DMS 273 treated with DMSO at 0.1 percent for 48 hours (cell line): ENCODE measurements at places on chromosomes 11 and 22.
A peak's percentile ranks its signal among the peaks of the same experiment; 100 is the strongest.

GRCh38 chr22:49087716-49088601 is 739.7 kb downstream of the BRD1 start:
- DNase-seq: no peak

DNA sequence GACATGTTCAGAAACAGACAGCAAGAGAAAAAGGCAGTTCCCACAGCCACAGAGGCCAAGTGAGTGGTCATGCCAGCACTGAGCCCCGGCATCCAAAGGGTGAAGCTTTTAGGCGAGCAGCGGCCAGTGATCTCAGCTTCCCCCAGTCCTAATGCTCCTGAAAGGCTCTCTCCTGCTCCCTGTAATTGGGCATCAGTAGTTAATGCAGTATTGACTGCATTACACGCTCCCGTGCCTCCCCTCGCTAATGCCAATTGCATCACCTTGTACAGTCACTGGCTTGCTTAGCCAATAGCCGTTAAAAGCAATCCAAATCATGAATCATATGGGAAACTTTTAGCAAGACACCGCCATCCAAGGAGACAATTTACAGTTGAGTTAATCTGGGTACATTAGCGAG is 4.9 kb downstream of the LMO1 start:
- DNase-seq: no peak

- DNase-seq: no peak
These were observed 1.3 kb upstream of the ZNF70 start for GRCh38 chr22:23752090-23752691.

- no peak for DNase-seq
These were observed 434.7 kb downstream of the TBC1D22A start for GRCh38 chr22:47196881-47197772.

GRCh38 chr11:107757661-107758060 is 45.8 kb upstream of the SLN start:
- DNase-seq: no peak

GRCh38 chr11:128305588-128305987 is 281.8 kb downstream of the ETS1 start:
- no peak for DNase-seq

GRCh38 chr22:20771918-20772625 is 1.8 kb upstream of the SERPIND1 start:
- DNase-seq: no peak

- no peak for DNase-seq
These were observed 6.4 kb downstream of the ATG16L2 start for GRCh38 chr11:72820439-72821139.

DNA sequence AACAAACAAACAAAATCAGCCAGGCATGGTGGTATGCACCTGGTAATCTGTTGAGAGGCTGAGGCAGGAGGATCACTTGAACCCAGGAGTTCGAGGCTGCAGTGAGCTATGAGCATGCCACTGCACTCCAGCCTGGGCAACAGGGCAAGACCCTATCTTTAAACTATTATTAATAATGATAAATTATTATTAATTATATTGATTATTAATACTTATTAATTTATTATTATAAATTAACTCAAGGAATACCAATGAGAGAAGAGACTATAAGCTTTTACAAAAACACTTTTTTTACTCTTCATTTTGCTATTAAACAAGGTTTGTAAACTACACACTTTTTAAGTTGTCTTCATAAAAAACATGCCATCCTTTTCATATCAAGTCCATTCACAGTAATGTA is 97.7 kb upstream of the APOA1 start:
- DNase-seq: no peak

DNA sequence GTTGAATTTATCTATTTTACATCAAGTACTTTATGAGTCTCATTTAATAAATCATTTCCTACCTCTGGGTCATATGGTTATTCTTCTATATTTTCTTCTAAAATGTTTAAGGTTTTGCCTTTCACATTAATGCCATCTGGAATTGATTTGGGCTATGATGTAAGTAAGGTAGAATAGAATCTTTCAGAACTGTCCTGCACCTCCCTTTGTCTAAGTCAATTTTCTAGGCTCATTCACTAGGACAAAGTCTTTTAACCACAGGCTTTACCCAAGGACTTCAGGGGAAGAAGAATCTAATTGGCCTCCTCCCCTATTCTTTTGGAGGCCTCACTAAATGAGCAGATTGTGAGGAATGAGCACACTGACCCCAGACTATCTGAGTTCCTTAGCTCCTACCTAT is 146.0 kb downstream of the BBOX1 start:
- DNase-seq: no peak

DNA sequence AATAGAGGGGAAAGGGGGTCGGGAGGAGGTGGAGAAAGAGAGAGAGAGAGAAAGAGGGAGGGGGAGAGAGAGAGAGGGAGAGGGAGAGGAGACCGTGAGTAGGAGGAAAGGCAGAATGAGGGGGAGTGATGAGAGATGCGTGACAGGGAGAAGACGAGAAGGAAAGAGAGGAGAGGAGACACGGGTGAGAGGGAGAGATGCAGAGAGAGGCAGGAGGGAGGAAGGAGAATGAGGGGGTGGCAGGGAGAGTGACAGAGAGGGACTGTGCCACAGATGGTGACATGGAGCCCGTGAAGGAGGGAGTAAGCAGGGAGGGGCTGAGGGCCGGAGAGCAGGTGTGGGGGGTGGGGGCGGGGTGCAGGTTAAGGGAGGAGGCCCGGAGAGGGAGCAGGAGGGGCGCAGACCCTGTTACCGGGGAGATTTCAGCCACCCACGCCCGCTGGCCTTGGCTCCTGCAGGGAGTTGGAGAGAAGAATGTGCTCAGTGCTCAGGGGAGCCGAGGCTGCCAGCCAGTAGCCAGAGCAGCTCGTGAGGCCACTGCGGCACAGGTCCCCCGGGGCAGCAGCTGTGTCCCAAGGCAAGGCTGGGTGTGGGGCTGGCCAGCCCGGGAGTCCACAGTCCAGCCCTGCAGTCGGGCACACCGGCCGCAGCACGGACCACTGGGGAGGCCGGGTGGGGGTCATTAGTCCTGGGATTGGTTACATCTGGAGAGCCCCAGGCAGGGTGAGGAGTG is at the start of gene SSTR3:
TSS of gene SSTR3 (minus strand) at position 304 of the 733 bp plus-strand sequence. CDS start 4,674 bp downstream, outside the sequence.
- DNase-seq: no peak

- DNase-seq: no peak
These were observed 133.1 kb downstream of the CTTN start for GRCh38 chr11:70531281-70532065.

DNA sequence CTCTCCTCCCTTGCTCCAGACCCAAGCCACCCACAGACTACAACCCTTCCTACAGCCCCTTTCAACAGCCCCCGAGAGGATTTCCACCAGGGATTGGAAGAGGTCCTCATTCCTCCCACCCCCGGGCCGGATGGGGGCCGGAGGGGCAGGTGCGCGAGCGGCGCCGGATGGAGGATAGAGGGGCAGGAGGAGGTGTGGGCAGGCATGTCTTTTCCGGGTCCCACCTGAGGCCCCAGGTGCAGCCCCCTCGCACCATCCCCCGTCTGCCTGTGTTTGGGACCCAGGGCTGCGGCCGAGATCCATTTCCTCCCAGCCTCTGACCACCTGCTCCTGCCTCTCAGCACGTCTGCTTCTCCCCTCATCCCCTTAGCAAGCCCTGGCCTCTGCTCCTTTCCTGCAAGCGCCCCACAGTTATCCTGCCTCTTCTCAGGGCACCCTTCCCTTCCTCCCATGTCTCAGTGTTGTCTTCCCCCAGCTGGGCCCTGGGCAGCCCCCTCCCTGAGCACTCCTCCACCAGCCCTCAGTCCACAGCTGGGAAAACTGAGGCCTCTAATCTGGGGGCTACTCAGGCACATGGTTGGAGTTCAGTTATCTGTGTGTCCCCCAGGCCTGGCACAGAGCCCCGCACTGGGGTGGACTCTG is 19.3 kb upstream of the CBX7 start:
- DNase-seq: no peak

DNA sequence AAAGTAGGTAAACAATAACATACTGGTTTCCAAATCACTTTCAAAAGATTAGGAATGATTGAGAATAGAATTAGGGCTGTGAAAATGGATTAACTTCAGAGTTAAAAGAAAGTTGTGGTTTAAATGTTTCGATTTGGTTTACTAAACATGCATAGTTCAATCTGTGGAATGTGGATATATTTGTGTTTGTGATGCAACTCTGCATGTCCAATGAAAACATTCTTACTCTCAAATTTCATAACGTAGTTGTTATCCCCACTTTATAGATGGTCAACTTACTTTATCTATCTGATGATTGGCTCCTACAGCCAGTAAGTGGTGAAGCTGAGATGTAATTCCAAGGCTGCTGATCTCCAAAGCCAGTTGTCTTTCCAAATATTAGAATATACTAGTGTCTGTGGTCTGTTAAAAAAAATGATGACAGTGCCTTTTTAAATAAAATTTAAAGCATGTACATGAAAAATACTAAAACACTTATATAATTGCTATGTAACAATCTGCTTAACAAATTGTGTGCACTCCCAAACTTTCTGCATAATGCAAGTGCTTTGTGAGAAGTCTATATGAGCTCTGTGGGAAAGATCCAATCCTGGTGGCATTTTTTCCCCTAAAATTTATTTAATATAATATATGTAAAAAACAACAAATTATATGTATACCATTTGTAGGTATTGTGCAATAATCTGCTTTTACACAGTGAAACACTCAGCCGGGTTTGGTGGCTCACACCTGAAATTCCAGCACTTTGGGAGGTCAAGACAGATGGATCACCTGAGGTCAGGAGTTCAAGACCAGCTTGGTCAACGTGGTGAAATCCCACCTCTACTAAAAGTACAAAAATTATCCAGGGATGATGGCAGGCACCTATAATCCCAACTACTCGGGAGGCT is 9.7 kb upstream of the SIK3 start:
- DNase-seq: no peak

- peak; percentile 21 for DNase-seq
These were observed at the start of gene DNAJB13 for GRCh38 chr11:73950869-73951710. Gene DNAJB13, plus strand, starts transcription at chr11:73951026. Its CDS starts 44 bp downstream, at chr11:73951070.
